Brain microvascular endothelial cell (primary cell): ENCODE measurements at places on chromosomes 2 and 18.

- peak; percentile 23 for DNase-seq
Observed at GRCh38 chr18:67599277-67599676, 82.8 kb upstream of the DSEL start.

DNA sequence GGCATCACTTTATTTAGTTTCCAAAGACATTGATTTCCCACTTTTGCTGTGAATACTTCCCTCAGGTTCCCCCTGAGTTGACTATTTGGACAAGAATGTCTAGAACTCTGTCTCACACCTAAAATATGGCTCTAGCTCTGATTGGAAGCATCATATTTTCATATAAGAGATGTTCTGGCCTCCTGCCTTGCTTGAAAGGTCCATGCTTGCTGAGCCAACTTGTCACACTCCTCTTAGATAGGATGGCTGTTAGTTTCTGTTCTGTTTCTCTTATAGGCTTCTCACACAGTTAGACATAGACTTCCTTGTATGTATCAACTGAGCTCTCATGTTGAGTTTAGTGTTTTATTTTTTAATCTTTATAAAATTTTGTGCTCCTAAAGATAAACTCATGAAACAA lies 87.1 kb downstream of the CNTNAP5 start:
- no peak for DNase-seq

DNA sequence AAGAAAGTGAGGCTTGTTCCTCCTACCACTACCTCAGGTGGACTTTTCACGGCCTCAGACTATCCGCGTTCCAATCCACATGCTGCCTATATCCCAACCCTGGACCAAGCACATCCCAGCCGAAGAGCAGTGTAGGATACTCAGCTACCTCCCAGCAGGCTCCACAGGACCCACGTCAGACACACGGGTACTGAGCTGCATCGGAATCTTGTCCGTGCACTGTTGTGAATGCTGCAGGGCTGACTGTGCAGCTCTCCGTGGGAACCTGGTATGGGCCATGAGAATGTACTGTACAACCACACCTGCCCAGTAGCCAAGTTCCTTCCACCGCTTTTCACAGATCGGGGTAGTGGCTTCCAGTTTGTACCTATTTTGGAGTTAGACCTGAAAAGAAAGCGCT lies 22.3 kb downstream of the IL37 start:
- DNase-seq: no peak

- DNase-seq: no peak
Observed at GRCh38 chr2:226600802-226601201, 198.8 kb downstream of the IRS1 start.

GRCh38 chr2:168514692-168515091 lies 58.6 kb downstream of the CERS6 start:
- no peak for DNase-seq

GRCh38 chr2:38948387-38948882 lies 58.8 kb downstream of the ARHGEF33 start:
- no peak for DNase-seq

DNA sequence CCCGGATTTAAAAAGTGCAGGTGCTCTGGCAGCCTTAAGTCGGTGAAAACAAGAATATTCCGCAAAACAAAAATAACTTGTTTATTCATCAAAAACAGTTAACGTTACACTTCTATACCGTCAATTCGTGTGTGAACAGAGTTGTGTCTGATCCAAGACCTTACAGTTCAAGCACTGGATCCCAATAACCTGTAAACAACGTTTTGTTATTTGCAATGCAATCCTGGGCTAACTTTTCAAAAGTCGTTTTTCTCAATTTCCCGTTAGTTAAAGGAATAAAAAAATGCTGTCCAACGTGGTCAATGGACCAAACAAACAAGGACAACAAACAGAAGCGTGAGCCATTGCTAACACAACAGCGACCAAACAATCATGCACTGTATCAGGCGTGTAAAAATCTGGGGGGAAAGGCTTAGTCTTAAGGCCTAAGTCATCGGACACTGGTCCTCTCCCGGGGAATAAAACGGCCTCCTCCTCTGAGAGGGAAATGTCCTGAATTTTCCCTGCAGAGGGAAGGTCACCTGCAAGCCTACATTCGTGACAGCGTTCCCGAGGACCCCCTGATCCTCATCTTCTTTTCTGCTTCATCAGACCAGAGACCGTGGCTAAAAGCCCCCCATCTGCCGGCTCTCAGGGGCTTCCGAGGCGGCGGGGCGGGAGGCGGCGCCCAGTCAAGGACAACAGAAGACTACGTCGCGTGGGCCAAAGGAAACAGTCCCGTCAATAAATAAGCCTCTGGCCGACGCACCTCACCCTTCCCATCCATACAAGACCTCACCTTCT lies 490 bp downstream of the NDUFS1 start:
- DNase-seq: no peak

- peak; percentile 79 for DNase-seq
Observed at GRCh38 chr2:108570416-108570815, 36.1 kb downstream of the LIMS1 start.

DNA sequence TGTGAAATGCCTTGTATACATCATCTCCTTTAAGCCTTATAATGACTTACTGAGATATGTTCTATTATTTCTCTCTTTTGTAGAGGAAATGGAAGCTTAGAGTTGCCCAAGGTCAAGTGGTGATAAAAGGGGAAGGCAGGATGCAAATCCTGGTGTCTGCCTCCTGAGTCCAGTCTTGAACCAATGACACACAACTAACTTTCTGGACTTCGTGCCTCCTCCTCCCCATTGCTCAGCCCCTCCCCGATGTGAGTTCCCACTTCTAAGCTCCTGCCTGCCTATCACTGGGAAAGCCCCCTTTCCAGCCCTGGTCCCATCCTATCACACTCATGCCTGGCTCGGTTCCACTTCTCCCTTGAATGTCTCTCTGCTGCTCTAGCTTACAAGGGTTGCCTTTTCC lies 6.9 kb upstream of the CTIF start:
- no peak for DNase-seq

GRCh38 chr2:71453404-71454220 lies at the start of gene DYSF:
TSS of gene DYSF (plus strand) at chr2:71453561.
- DNase-seq: no peak

DNA sequence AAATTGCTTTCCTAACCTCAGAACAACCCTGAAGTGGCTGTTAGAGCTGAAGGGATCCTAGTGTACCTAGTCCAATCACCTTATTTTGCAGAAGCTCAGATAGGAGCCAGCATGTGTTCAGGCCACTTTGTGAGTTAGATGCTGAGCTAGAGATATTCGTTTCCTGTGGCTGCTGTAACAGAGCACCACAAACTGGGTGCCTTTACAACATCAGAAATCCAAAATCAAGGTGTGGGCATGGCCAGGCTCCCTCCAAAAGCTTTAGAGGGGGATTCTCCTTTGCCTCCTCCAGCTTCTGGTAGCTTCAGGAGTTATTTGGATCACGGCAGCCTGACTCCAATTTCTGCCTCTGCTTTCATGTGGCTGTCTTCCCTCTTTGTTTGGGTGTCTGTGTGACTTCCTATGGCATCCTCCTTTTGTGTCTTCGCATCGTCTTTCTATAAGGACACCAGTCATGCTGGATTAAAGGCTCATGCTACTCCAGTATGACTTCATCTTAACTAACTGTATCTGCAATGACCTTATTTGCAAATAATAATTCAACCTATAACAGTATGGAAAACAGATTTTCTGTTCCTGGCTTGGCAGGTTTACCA lies 86.3 kb upstream of the TGFA start:
- DNase-seq: no peak

GRCh38 chr2:99877963-99878362 lies 264.4 kb downstream of the AFF3 start:
- no peak for DNase-seq

DNA sequence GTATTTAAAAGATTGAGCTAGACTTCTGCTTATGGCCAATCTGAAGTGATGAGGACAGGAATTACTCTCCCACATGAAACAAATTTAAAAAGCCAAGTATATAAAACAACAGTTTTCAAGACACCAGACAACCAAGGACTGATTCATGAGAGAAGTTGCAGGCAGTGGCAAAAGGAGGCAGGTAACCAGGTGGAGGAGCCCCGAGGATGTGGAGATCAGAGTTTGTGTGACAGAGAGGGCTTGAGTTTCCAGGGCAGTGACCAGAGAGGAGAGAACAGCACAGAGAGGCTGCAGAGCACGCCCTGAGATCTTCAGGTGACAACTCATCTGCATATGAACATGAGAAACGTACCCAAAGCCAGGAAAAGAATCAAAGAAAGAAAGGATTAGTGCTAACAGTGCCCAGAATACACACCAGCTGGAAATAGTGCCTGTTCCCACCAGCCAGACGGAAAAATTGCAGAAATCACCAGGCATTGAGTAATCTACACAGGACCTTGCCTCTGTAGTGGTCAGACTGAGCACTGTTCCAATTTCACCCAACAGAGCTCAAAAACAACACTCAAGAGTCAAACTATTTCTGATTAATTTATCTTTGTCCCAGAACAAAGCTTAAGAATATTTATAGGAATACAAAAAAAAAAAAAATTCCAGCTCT lies 173.1 kb downstream of the SEPTIN10 start:
- no peak for DNase-seq
